Activated naive CD8-positive, alpha-beta T cell treated with anti-CD3 and anti-CD28 coated beads, Interleukin-2, amount 50 U/mL, for 24 hours (primary cell): ENCODE measurements at places on chromosomes 5 and 9.
A peak's percentile ranks its signal among the peaks of the same experiment; 100 is the strongest.

DNA sequence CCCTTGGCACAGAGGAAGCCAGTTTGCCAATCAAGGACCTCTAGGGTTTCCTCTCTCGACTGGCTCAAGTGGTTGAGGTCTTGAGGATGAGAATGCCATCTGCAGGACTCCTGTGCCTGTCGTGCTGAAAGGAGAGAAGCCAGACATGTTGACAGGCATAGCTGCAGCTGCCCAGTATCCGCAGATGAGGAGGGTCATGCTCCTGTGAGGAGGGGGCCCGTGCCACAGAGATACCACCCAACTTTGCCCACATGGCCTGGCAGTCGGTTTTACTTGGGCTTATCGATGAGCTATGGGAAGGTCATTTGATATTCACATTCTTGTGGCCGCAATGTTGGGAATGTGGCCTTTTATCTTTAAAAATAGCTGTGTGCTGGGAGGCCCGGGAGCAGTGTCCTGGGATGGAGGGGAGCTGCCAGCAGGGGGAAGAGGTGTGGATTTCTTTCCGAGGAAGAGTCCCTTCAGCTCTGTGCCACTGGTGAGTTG lies 17.4 kb downstream of the FRMPD1 start:
- H3K36me3 ChIP-seq: no peaks in the 10 kb centered on the region
- H3K4me3 ChIP-seq: no peak overlapping the region
- no peak overlapping the region for H3K27ac ChIP-seq

DNA sequence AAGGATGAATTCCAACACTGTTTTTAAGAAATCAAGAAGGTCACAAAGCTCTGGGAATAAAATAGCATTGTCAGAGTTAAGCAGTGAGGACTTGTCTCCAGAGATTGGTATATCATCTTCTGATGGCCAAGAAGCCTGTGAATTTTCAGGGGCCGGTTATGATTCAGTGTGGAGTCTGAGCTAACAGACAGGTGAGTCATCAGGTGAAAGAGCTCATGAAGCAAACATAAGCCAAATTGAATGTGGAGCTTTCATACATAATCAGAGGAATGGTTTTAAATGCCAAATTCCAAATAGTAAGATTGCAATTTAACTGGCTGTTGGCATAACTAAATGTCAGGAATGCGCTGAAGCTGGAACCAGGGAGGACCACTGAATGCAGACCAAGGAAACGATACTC lies 494.2 kb downstream of the MTRR start:
- H3K27me3 ChIP-seq: no peaks in the 10 kb centered on the region
- H3K27ac ChIP-seq: no peak overlapping the region
- H3K4me3 ChIP-seq: no peak overlapping the region

GRCh38 chr9:105911104-105911911 lies 217.0 kb downstream of the TMEM38B start:
- no peak overlapping the region for H3K4me3 ChIP-seq
- H3K4me1 ChIP-seq: no peaks in the 10 kb centered on the region
- DNase-seq: no peak
- no peaks in the 10 kb centered on the region for H3K27me3 ChIP-seq

- H3K27ac ChIP-seq: peak overlapping the region; percentile 59
- H3K4me3 ChIP-seq: no peak overlapping the region
- H3K36me3 ChIP-seq: peaks cover 43% of the 10 kb centered on the region
- H3K27me3 ChIP-seq: no peaks in the 10 kb centered on the region
- DNase-seq: no peak
These were observed 44.9 kb upstream of the MTMR12 start for GRCh38 chr5:32357658-32358057.

DNA sequence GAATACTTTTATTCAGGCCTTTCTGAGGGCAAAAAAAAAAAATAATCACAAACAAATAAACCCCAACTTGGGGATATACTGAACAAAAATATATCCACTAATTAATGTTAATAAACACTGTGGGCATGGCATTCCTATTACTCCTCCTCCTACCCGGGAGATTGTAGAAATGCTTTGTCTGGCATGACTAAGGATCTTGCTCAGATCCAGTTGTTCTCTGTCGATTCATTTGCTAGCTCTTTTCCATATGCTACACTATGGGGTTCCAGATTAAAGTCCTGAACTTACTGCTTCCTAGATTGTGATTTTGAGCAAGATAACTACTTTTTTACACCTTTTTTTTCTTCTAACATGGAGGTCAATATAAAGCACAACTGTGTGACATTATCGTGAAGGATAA lies 102.2 kb upstream of the PRR16 start:
- no peaks in the 10 kb centered on the region for H3K36me3 ChIP-seq
- H3K27me3 ChIP-seq: no peaks in the 10 kb centered on the region
- H3K4me1 ChIP-seq: no peaks in the 10 kb centered on the region
- H3K27ac ChIP-seq: no peak overlapping the region
- H3K4me3 ChIP-seq: no peak overlapping the region
- no peak for DNase-seq

DNA sequence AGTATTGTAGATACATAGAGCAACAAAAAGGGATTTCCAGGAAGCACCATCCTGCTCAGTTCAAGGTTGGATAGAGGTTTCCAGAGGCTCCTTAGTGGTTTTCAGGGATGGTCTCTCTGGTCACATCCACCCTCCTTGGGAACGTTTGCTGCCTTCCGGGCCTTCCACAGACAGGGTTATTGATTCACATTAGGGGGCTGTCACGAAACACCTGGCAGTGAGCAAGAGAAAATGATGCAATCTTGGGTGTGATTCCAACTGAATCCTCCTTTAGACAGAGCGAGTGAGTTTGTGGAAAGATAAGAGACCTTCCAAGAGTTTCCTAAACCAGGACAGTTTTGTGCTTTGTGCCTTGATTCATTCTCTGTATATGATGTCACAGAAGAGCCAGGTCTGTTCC lies 43.8 kb upstream of the CTSL start:
- H3K4me1 ChIP-seq: peaks cover 6% of the 10 kb centered on the region
- H3K36me3 ChIP-seq: no peaks in the 10 kb centered on the region
- DNase-seq: no peak

DNA sequence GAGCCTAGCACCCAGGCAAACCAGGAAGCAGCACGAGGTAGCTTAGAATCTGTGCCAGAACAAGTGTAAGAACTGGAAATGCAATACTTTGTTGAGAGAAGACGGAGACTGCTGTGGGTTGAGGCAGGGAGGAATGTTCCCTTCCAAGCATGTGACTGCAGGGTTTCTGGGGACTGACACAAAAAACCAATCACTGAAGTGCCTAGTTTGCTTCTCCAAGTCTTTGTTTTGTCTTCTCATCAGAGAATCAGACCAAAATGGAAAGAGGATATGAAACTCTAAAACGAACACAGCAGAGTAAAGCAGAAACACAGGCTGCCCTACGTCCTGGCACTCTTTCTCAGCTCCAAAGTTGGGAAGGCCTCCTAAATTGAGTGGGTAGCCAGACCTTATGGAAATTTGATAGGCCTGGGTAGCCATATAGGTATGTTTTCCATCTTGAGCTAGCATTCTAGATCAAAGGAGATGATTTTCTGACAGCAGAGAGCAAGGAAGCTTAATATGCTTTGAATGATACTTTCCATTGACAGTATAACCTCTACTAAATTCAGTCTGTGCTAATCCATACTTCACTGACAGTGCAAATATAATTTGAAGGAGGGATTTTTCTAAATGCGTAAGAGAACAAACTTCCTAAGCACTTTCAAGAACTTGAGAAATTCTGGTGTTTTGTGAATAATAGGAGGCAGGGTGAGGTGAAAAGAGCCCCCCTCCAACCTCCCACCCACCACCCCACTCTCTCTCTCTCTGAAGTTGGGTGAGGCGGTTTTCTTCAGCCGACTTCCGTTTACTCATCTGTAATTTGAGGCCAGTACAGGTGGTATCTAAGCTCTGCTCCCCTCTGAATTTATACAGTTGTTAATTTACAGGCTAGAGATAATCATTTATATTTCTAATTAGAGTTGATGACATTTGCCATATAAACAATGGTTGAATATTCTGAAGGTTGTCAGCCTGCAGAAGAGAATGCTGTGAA lies 5.5 kb downstream of the ADRB2 start:
- no peaks in the 10 kb centered on the region for H3K36me3 ChIP-seq
- H3K27ac ChIP-seq: peak overlapping the region; percentile 53
- H3K27me3 ChIP-seq: no peaks in the 10 kb centered on the region
- H3K4me1 ChIP-seq: peaks cover 73% of the 10 kb centered on the region

GRCh38 chr5:17151686-17152085 lies 65.7 kb upstream of the BASP1 start:
- no peaks in the 10 kb centered on the region for H3K4me1 ChIP-seq
- no peaks in the 10 kb centered on the region for H3K27me3 ChIP-seq
- H3K27ac ChIP-seq: no peak overlapping the region
- no peak for DNase-seq
- H3K36me3 ChIP-seq: no peaks in the 10 kb centered on the region

GRCh38 chr5:75668977-75669689 lies 48.1 kb downstream of the POC5 start:
- peaks cover 17% of the 10 kb centered on the region for H3K36me3 ChIP-seq
- peak overlapping the region; percentile 95 for H3K27ac ChIP-seq

- H3K27ac ChIP-seq: no peak overlapping the region
- DNase-seq: no peak
- peaks cover 10% of the 10 kb centered on the region for H3K36me3 ChIP-seq
- H3K27me3 ChIP-seq: no peaks in the 10 kb centered on the region
- H3K4me1 ChIP-seq: peaks cover 27% of the 10 kb centered on the region
These were observed 70.9 kb downstream of the PTTG1 start for GRCh38 chr5:160492565-160492964.

DNA sequence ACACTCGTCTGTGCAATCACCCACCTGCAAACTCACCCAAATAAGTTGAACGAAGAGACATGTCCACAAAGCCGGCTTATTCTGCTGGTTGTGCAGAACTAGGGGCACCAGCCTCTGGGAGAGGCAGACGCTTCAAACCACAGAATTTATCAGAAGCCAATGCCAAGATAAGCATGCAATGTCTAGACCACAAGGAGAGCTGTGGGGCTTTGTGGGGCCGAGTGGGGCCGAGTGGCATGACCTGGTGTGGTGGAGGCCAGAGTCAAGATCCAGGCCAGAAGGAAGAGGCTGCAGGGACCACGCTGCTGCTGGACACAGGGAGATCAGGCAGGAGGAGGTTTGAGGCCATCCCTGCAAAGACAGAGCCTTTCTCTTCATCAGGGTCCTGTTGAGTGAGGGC lies 259.0 kb downstream of the IRX2 start:
- H3K4me1 ChIP-seq: no peaks in the 10 kb centered on the region
- DNase-seq: no peak
- no peak overlapping the region for H3K27ac ChIP-seq
- no peak overlapping the region for H3K4me3 ChIP-seq
- H3K27me3 ChIP-seq: no peaks in the 10 kb centered on the region

GRCh38 chr9:123743737-123744136 lies 186.2 kb downstream of the DENND1A start:
- H3K36me3 ChIP-seq: peaks cover 2% of the 10 kb centered on the region
- H3K4me1 ChIP-seq: peaks cover under 1% of the 10 kb centered on the region
- H3K27me3 ChIP-seq: no peaks in the 10 kb centered on the region
- DNase-seq: no peak

GRCh38 chr9:128532581-128532980 lies 19.8 kb upstream of the SPTAN1 start:
- H3K27ac ChIP-seq: no peak overlapping the region
- H3K4me3 ChIP-seq: no peak overlapping the region
- no peaks in the 10 kb centered on the region for H3K27me3 ChIP-seq
- H3K36me3 ChIP-seq: peaks cover 36% of the 10 kb centered on the region
- no peaks in the 10 kb centered on the region for H3K4me1 ChIP-seq
- no peak for DNase-seq

DNA sequence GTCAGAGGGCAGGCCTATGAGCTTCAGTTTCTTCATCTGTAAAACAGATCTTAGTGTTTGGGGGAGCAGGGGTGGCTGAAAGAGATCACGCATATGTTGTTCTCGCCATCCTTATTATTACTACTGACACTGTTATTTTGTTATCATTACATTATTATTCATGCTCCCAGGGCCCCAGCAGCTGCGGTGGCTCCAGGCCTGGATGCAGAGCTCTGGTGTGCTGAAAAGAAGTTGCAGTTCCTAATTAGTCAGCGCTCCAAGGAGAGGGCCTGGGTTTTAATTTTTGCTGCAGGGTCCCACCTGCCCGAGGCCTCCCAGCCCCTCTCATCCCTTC lies 19.5 kb downstream of the CXXC5 start:
- no peak overlapping the region for H3K27ac ChIP-seq
- H3K4me3 ChIP-seq: peak overlapping the region; percentile 42
- H3K36me3 ChIP-seq: no peaks in the 10 kb centered on the region
- H3K4me1 ChIP-seq: peaks cover 63% of the 10 kb centered on the region
- DNase-seq: no peak
- H3K27me3 ChIP-seq: no peaks in the 10 kb centered on the region

- no peak overlapping the region for H3K4me3 ChIP-seq
- DNase-seq: no peak
- no peaks in the 10 kb centered on the region for H3K4me1 ChIP-seq
- no peaks in the 10 kb centered on the region for H3K27me3 ChIP-seq
These were observed 62.9 kb upstream of the DMRTA1 start for GRCh38 chr9:22383718-22384117.

- no peaks in the 10 kb centered on the region for H3K36me3 ChIP-seq
- DNase-seq: no peak
- peaks cover 68% of the 10 kb centered on the region for H3K27me3 ChIP-seq
These were observed 3.9 kb upstream of the TMEM171 start for GRCh38 chr5:73116506-73116905.

DNA sequence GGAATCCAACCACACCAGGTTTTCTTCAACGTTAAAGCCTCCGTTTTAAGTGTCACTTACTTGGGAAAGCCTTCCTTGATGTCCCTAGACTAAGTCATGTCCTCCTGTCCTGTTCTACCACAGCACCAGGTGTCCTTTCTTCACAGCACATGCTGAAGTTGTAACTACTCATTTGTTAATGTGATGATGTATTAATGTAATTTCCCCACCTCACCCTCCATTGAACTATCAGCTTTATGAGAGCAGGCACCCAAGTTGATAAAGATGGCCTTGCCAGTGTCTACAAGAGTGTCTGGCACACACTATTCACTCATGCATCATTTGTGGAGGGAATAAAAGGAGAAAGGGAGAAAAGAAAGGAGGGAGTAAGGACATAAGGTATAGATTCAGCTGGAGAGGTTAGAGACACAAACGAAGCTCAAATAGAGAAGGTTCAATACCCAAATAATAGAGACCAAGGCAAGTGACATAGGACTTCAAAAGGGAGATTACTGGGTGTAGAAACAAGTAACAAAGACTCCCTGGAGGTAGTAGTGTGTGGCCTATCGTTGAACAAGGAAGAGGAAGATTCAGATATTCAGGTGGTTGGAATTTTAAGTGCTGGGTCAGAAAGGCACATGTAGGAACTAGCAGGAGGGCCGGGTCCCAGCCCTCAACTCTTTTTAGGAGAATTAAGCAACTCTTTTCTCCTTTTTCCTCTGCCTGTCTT lies 6.6 kb downstream of the ITK start:
- no peak for DNase-seq
- H3K4me1 ChIP-seq: peaks cover 61% of the 10 kb centered on the region
- peak overlapping the region; percentile 89 for H3K4me3 ChIP-seq
- H3K27ac ChIP-seq: peak overlapping the region; percentile 94

GRCh38 chr9:115117999-115118878 lies at the start of gene TNC:
TSS of gene TNC (minus strand) at chr9:115118157. CDS start at chr9:115091018, 27,139 bp downstream.
- no peak within 1 kb of the TSS for H3K4me3 ChIP-seq
- peaks cover 6% of the 10 kb centered on the region for H3K4me1 ChIP-seq
- H3K27me3 ChIP-seq: peaks cover 78% of the 10 kb centered on the region
- no peak for DNase-seq
- H3K36me3 ChIP-seq: no peaks in the 10 kb centered on the region
- H3K27ac ChIP-seq: no peak within 1 kb of the TSS
